ENCODE measurements at places on chromosomes 7 and 10. TPM values are rescaled to one million over a fixed set of nuclear protein-coding genes. Genes with fewer than 3 reads are reported as not detected.

- DNase-seq = no peak
Observed at GRCh38 chr7:17988141-17988540, 39.5 kb downstream of the PRPS1L1 start.

DNA sequence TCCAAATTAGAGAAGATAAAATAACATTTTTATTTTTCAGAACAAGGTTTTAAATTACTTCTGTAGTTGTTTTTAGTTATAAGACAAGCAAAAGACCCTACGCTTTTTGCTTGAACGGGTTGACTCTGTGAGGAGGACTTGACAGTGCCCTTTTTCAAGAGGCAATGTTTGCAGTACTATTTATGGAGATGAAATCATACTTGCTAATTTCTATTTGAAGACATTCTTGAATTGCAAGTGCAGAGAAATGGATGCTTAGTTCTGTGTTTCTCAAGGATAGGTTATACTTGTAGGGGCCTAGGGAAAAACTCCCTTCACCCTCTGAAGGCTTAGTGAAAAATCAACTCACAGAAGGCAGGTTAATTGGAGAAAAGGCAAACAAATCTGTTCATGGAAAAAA, 1229.5 kb downstream of the REEP3 start:
- DNase-seq = no peak

- DNase-seq = peak; percentile 59
Observed at GRCh38 chr10:133353202-133353959, 4.4 kb downstream of the FUOM start.

DNA sequence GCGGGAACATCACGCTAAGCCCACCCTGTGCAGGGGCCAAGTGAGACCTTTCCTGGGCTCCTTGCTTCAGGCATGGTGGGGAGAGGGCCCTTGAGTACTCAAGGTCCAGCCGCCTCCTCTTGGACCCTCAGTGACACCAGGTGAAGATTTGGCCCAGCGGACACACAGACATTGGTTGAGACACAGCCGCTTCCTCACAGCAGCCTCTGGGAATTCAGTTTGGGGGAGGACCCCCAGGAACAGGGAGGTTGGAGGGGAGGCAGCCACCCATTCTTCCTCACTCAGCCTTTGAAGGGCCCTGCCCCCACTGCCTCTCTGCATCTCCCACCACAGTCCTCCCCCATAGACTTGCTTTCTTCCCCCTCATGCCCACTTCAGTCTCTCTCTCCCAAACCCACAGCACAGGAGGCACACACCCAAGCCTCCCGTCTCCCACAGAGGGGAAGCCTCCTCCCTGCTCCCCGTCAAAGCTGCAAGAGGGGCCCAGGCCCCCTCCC, 31.9 kb downstream of the ANXA8 start:
- DNase-seq = peak; percentile 31

GRCh38 chr7:148567524-148567923, 23.0 kb upstream of the C7orf33 start:
- no peak for DNase-seq

GRCh38 chr10:122780391-122780790, 65.3 kb downstream of the CUZD1 start:
- no peak for DNase-seq

GRCh38 chr10:92799568-92799967, 48.8 kb upstream of the EXOC6 start:
- DNase-seq = no peak

DNA sequence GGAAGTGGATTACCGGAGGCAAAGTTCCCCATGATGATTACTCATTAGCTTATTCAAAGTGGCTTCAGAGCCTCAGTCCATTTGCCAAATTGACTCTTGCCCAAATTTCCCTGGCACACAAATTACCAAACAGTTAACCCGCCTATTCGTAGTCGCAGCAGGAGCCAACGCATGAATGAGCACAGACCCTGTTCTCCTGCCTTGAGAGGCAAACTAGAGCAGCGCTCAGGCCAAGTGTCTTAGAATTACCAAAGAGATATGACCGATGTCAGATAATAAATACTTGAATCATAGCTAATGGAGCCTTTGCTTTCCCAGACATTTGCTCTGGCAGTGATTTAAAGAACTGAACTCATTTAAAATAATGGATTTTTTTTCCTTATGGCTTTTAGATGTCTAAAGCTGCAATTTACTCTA, 64.9 kb downstream of the CTTNBP2 start:
- no peak for DNase-seq

DNA sequence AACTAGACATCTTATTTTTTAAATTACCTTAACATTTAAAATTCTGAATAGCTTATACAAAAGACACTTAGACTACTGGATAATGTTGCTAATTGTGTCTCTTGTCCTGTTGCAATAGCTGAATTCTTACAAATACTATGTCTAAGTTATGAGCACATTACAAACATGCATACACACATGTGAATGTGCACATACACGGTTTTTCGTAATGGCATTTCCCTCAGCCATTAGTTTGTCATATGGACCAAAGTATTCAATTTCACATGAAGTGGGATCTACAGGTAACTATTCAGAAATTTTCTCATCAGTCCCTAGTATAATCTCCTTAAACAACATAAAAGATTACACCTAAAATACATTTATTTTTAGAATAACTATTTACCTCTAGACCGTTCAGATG, 178.6 kb upstream of the BET1 start:
- no peak for DNase-seq

The TRIL gene
- 1.5 TPM for total RNA-seq

The FOXK1 gene
- 23.1 TPM for total RNA-seq

The KCNMA1 gene
- 0.94 TPM for total RNA-seq

The PAX4 gene
- 0.07 TPM for total RNA-seq
